ENCODE measurements at places on chromosomes 2 and 18.

GRCh38 chr18:72375618-72376017, 168.5 kb downstream of the CBLN2 start:
- no peak for DNase-seq

DNA sequence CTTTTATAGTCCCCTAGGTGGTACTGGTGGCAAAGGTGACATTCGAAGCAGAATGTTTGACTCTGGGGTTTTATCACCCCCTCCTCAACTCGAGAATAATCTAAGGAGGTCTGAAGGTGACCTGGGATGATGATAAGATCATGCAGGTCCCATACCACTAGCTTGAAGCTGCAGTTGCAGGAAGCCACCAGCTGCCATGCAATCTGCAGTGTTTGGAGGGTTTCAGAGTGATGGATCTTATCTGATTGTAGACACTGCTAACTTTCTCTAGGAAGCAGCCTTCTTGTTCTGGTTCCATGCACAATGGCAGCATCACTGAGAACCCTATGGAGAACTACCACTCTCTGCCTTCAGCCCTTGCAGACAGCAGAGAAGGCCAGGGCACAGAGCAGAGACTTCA, 59.4 kb upstream of the LRPPRC start:
- no peak for DNase-seq

DNA sequence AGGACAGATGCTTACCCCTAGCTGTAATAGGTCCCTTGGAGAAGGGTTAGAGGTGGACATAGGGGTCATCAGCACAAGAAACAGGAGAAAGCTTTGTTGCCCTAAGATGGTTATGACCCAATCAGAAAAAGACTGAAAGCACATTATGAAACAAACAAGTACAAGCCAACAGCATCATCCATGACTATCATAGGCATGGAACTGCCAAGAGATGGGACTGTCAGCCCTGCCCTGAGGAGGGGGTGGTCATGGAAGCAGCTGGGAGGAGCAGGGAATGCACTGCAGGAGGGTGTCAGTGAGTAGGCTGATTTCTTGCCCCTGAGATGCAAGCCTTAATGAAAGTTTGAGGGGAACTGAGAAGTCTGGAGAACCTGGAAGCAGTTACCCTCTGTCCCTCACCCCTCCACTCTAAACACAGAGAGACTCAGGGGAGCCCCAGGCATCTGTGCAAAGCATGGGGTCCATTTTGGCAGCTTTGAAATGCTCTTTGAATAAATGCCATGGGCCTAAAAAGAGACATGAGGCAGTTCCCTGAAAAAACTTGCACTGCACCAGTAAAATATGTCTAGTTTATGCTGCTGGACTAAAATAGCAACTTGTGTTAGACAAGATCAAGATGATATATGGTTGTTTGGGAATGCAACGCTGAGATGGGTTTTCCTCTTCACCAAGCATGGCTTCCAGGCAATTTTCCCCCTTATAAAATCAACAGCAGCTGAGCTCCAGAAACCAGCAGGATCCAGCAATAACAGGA, 122.7 kb upstream of the ZFP36L2 start:
- no peak for DNase-seq

- DNase-seq, result no peak
These were observed 269.6 kb downstream of the HAUS1 start for GRCh38 chr18:46373791-46374190.

DNA sequence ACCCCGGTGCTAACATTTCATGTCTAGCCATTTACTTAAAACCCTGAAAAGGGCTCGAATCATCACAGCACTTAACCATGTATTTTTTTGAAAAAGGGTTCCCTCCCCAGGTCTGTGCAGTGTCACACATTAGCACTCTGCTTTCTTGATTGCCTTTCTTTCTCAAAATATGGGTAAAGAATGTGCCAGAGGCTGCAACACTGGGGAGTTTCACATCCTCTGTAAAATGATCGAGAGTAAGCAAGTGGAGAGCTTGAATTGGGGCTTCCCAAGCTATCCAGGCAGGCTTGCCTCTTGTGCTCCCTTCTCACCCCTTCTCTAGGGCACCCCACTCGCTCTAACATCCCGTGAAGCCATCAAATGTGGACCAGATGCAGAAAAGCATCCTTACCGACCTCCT, 177.0 kb upstream of the CCDC68 start:
- DNase-seq, result no peak

GRCh38 chr18:59123588-59124369, 15.9 kb upstream of the SEC11C start:
- no peak for DNase-seq

GRCh38 chr2:231887756-231888155, 38.4 kb downstream of the NPPC start:
- DNase-seq, result no peak

GRCh38 chr2:196410008-196410407, 229.5 kb upstream of the CCDC150 start:
- DNase-seq, result no peak

- no peak for DNase-seq
These were observed 11.9 kb downstream of the ADRA2B start for GRCh38 chr2:96104487-96104861.

- no peak for DNase-seq
These were observed 678.2 kb upstream of the FSHR start for GRCh38 chr2:49832555-49832954.

DNA sequence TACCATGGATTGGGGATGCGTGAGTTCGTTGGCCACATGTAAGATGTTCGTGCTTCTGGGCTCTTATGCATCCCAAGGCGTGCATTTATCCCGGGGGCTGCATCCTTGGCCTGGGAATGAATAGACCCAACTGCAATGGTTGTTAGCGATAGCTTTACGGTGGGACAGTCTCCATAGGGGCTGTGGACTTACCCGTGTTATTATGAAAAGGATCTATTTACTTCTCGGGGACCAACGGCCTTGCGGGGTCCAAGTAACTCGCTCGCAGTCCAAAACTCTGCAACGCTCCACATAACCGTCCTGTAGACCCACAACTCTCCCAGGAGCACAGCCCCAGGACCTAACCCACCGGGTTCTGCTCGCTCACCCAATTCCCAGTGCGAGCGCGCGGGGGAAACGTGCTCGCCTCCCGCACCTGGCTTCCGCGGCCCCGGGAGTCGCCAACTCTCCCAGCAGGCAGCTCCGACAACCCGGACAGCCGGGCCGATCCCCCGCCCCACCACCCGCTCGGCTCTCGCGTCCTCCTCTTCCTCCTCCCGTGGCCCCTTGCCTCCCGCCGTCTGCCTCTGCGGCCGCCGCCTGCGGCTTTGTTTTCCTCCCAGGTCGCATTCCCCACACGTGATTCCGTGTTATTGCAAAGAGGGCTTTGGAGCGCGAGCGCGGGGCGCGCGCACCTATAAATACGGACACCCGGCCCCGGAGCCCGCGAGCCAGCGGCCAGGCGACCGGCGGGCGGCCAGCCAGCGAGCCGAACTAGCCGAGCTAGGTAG, at the start of gene CABLES1:
CABLES1 (plus strand) TSS at position 706 of the 770 bp plus-strand sequence. CDS start 278 bp downstream, outside the sequence.
- peak; percentile 83 for DNase-seq
